ENCODE measurements at places on chromosomes 5 and 9.

DNA sequence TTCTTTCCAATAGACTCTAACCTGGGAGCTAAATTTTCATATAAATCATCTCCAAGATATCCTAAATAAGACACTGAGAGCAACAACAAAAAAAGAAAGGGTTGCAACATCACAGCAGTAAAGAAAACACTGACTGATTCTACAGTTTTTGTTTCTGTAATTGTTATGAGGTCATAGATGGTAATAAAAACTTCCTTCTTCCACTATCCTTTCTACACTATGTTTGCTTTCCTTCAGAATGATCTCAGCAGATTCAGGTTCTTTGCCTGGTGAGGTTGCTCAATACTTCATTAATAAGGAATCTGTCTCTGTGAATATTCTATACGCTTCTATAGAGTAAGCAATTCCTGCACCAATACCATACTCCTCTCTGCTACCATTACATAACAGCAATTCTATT is 835.6 kb upstream of the GRAMD2B start:
- no peak for DNase-seq

GRCh38 chr9:96877269-96877668 is 23.0 kb upstream of the ZNF782 start:
- DNase-seq: no peak

DNA sequence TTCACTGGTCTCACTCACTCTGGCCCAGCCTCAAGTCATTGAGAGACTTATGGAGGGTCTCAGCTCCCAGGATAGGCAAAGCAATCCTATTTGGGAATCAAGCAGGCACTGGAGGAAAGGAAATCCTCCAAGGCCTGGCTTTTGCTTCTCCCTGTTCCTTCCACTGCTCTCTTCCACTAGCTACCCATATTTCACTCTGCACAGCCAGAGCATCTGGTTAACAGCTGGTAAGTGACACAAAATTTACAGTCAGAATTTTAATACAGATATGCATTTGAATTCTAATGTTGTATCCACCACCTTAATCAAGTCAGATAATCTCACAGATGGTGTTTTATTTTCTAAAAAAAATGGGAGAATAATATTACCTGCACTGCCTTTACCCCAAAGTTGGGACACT is 868 bp upstream of the C1QTNF2 start:
- DNase-seq: no peak

GRCh38 chr9:114853071-114853855 is 47.4 kb upstream of the TNFSF15 start:
- DNase-seq: no peak

DNA sequence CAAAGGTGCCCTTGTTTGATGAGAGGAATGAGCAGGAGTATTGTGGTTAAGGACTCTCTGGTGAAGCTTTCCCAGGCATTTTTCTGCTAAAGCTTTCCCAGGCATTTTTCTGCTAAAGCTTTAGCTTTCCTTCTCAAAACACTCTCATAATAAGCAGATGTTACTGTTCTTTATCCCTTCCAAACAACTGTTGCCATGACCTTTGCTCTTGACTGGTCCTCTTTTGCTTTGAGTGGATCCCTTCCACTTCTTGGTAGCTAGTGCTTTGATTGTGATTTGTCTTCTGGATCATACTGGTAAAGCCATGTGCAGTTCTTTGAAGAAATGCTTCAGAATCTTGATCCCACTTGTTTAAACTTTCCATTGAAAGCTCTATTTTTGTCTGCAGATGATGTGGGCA is 85.8 kb downstream of the GPBP1 start:
- no peak for DNase-seq

DNA sequence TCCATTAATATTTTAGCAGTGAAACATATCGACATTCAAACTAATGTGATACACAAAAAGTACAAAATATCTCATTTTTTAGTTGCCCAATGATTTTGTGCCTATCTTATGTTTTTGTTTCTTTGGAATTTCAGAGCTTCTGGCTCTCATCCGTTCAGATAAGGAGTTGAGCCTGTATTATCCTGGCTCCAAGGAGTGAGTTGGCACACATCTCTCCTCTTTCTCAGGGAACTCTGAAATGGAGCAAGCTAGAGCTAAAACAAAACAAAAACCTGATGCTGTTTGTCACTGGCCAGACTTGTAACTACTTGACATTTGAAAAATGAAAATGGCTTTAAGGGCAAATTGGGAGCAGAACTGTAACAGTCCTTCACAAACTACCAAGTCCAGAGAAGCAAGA is 131.3 kb upstream of the SLC28A3 start:
- DNase-seq: no peak

- peak; percentile 36 for DNase-seq
Observed at GRCh38 chr9:114611516-114612271, 603 bp downstream of the TMEM268 start.

DNA sequence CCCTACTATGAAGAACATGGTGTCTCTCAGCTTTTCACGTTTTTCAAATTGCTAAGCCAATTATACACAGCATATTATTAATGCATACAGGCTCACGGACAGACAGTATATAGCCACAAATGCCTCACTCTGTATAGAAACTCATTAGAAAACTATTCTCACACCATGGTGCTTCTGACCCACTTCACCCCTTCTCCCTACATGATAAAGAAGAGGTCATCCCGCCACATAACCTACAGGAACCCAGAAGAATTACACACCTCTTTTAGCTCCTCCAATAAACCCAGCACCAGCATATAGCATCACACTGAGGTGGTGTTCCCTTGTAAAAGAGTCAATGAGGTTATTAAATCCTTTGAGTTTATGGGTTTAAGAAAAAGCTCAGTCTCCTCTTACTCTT is 5.6 kb downstream of the TLE1 start:
- DNase-seq: no peak

DNA sequence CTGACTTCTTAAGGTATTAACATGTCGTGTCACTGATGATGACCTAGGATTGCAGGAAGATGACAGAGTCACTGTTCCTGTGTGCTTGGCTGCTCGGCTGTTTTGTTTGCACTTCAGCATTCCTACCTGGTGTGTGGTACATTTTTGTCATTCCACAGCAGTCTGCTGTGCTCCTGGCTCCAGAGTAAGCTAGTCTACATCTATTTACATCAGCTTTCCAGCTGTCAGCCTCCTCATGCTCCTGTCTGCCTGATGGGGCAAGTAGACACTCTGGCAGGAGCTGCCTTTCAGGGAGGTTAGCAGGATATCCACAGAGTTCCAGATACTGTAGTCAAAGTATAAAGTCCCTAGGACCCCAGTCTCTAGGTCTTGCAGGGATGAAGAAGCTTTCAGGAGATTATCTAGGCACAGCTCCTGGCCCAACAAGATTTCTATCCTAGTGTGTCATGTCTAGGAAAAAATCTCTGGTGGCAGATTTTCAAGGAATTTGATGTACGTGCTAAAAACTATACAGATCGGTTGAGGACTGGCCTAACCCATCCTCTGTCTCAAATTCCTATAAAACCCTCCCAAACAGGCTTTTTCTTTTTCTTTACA is 28.4 kb downstream of the RUSC2 start:
- DNase-seq: peak; percentile 40

DNA sequence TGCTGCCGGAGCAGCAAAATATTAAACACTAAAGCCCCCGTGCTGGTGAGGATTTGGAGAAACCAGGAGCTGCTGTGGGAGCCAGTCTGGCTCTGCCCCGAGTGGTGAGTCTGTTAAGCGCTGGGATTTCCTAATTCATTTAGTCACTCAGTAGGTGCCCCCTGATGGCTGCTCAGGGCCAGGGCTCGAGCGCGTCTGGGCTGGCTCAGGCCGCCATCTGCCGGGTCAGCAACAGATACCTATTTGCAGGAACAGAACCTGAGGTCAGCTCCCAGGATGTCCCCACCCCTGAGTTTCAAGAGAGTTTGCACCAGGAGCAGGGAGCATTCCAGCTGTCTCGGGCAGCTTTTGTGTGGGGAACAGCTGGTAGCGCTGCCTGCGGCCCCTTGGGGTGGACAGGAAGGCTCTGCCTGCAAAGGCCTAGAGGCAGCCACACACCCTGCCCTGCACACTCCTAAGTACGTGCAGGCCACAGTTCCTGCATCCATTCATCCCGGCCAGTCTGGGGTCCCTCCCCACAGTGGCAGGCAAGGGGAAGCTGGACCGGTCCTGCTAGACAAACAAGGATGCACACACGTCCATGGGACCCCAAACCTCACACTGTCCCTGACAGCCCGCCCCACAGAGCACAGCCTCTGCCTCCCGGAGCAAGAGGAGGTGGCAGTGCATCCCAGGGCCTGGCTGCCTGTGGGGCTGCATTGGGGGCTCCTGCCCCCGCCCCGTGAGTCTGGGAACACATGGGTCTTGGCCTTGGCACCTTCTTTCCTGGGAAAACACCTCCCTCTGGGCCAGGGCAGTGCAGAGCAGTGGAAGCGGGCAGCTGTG is 83.7 kb downstream of the ADAMTS2 start:
- no peak for DNase-seq

DNA sequence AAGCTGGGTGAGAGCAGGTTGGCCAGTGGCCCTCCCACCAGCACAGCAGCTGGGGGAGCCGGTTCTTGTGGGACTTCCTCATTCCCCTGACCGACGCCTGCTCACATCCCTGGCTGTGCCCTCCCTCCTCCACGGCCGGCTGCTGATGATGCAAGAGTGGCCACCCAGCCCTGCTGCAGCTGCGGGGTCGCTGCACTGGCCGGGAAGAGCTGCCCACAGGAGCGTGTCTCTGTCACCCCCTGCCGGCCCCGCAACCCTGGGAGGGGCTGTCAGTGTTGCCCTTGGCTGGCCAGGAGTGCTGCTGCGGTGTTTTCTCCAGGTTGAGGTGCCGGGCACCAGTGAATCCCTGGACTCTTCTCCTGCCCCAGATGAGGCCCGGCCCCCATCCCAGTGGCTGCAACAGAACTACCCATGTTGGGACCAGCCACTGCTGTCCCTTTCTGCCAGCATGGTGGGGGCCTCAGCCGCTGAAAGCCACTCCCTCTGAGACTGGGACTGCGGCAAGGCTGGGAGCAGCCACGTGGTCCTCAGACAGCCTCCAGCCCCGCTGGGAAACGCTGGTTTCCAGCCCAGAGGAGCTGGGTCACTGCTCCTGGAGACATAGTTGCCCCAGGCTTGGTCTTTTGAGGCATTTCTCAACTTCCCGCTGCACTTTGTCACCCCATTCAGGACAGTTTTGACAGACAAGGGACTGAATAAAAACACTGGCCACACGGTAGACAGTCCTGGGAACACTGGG is 739 bp downstream of the CARD9 start:
- DNase-seq: no peak

DNA sequence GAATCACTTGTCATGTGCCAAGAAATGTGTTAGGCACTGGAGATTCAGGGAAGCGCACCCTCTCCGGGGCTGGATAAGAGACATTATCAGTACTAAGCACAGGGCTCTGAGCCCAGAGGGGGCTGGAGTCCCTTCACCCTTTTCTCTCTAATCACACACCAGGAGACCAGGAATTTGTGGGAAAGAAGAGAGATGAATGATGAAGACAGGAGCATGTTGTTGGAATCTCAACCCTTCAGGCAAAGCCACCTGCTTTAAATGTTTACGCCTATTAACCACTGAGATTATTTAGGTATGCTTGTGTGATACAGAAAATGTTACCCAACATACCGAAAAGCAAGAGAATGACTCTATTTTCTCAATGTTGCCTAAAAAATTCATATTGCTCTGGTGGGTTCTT is 119.8 kb downstream of the ENTREP1 start:
- no peak for DNase-seq

DNA sequence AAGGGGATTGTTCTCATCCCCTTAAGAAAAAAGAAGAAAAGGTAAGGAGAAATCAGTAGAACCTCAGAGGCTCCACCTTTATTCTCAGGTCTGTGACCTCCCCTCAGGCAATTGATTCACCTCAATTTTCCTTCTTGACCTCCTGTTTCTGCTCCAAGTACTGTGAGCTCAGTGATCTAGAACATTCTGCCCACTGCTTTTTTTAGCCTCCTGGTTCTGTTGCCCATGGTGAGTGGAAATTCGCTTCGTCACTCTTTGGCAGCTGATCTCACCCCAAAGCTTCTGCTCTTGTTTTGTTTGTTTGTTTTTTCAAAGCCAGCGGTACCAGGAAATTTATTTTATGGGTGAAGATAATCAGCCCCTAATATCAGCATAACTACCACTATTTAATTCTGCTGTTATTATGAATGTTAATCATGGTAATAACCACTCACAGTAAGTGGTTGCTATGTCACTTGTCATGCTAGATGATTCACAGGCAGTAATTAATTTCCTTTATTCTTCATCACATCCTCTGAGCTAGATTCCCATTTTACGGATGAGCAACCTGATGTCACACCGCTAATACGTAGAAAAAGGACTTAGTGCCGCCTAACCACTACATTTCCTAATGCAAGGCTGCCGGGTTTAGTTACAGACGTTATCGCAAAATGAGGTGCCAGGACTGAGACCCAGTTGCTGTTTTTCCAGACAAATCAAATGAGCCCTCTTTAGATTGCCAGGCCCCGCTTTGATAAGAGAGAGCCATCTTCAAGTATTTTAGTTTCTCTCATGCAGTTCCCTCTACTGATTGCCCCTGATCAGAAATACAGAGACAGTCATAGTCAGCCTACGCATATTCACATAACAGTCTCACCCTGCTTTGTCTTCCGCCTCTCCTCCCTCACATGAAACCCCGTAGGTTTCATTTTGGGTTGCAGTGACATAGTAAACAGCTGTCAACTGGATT is 78.2 kb downstream of the CYFIP2 start:
- DNase-seq: no peak

GRCh38 chr5:43561356-43561755 is 4.5 kb upstream of the PAIP1 start:
- no peak for DNase-seq

- no peak for DNase-seq
Observed at GRCh38 chr9:94926431-94926800, 199.9 kb downstream of the AOPEP start.

DNA sequence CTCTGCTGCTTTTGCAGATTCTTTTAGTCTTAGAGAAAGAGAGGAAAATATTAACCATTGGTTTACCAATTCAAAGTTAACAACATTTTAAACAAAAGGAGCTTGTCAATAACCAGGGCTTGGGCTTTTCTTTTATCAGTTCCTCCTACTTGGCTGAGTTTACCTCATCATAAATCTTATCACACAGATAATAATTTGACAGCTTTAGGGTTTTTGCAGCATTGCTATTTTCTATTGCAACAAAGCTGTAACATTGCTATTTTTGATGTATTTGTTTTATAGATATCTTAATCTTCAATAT is 9.8 kb upstream of the ABL1 start:
- no peak for DNase-seq

DNA sequence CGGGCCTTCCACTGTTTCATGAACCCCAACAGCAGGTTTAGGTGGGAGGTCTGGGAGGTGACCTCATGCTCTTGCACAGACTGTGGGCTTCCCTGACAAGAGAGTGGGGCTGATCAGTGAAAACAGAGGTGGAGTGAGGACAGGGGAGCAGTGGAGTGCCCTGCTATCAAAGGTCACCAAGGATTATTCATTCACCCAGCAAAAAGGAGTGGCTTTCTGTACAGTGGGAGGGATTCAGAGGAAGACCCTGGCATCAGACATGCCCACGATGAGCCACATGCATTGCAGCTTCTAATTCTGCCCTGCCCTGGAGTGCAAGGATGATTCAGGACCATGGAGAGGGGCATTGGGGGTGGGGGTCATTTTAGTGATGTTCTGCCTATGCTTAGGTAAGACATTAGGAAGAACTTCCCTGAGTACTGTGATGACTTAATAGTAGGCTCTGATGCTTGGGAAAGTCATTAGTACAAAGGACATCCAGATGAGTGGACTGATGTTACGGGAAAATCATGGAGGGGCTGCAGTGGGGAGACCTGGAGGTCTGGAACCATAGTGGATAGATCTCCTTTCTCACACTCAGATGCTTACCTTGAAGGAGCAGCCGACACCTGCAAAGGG is 12.8 kb downstream of the TRAF1 start:
- no peak for DNase-seq

GRCh38 chr5:134555890-134556311 is 30.4 kb downstream of the JADE2 start:
- DNase-seq: no peak

GRCh38 chr5:147648597-147648996 is 133.9 kb downstream of the JAKMIP2 start:
- no peak for DNase-seq
